ENCODE measurements at places on chromosomes 1 and 21.

DNA sequence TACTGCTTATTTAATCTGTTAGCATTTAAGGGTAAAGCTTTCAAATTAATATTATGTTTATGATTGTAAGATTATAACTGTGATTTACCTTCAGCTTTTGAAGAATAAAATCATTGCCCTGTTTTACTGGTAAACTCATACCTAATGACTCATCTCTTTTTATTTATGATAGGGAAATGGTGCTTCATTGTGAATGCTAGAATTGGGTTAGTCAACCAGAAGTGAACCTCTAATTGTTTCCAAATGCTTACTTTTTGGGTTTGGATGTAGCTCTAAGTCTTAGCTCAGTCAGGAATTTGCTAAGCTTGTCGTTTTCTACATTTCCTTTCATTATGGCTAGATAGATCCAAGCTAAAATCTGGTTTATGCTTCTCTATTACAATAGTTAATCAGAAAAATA, 59.4 kb downstream of the SLC30A7 start:
- ATAC-seq: no peak

DNA sequence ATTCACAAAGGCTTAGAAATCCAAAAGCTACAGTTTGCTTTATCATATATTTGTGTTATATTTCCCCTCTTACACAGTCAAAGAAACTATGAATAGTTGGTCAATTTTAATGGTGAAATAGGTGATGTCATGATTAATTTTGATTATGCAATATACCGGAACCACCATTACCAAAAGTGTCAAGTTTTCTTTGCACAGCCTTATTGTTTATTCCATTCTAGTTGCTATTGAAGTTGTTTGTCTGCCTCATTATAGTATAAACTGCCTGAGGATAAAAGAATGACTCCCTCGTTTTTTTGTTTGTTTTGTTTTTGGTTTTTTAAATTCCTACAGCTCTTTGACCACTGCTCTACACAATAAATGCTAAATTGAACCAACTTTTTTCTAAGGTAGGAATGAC, 690.6 kb upstream of the ZP4 start:
- no peak for ATAC-seq

DNA sequence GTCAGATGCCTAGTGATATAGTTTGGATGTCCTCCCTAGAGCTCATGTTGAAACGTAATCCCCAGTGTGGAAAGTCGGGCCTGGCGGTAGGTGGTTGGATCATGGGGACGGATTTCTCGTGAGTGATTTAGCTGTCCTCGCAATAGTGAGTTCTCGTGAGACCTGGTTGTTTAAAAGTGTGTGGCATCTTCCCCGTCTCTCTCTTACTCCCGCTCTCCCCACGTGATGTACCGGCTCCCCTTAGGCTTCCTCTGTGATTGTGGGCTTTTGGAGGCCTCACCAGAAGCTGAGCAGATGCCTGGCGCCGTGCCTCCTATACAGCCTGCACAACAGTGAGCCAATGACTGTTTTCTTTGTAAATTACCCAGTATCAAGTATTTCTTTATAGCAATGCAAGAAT, 264.5 kb downstream of the TTLL7 start:
- ATAC-seq: no peak

DNA sequence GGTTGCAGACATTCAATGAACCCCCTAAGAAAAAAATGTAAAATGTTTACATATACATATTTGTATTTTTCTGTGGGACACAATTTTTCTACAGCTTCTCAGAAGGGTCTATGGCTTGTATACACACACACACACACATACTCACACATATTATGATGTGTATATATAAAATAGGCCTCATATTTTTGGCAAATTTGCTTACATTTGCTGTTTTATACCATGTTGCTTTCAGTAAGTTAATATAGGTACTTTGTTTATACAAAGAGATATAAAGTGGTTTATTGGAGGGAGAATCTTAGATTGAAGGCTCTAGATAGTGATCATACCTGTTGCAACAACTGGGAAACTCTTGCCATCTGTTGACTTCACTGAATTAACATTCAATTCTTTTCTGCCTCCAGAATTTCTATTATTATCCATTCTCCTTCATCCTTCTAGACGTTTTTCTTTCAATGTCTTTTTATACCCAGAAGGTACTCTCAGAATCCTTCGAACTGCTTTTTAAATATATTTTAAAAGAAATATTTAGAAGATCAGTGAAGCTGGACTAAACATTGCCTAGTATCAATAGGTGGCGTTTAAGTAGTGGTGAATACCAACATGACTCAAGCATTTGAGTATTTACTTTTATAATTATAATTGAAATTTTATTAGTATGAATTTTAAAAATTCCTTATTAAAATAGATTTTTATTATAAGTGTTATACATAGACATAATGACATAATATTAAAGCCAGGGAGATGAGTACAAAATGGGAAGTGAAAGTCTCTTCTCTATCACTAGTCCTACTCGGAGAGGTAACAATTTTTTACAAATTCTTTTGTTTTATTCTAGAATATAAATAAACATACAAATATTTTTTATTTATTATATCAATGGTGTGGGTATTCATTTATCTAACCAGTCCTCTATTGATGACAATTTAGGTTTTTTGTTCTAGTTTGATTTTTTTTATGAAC, 10.2 kb downstream of the CD55 start:
- ATAC-seq: no peak

DNA sequence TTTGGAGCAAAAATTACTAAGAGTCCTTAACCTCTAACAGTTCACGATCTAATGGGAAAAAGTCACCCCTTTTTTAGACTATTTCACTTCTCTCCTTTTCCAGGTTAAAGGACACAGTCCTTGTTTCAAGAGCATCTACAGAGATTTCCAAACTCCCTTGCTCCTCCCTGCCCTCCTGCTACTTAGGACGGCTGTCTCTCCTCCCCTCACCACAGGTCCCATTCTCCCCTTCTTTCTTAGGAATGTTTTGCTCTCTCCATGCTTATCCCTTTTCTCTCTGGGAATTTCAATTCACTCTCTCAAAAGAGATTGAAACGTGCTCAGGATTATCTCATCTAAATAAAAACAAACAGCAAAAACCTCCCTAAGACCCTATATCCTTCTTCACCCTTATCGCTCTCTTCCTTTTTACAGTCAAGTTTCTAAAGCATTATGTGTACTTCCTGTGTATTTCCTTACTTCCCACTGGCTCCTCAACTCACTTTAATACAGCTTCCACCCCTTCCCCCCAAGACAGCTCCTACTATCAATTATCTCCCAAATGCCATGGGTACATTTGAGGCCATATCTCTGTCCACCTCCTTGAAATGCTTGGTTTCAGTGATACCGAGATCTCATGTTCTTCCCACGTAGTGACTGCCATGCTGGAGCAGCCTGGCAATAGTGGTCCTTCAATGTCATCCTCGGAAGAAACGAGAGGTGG, 43.2 kb upstream of the ZNF281 start:
- no peak for ATAC-seq

DNA sequence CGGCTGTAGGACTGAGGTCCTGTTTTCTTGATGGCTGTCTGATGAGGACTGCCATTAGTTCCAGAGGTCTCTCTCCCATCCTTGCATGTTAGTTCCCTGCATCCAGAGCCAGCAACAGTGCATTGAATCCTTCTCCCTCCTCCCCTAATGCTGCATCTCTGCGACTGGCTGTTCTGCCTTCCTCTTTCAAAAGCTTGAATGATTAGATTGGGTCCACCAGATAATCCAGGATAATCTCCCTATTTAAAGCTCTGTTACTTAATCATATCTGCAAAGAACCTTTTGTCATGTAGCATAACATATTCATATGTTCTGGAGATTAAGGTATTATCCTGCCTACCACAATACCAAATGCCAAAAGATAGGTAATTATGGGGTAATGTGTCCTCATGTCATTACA, 377.5 kb downstream of the GPATCH2 start:
- ATAC-seq: no peak
